ENCODE measurements at places on chromosomes 3 and 15.

DNA sequence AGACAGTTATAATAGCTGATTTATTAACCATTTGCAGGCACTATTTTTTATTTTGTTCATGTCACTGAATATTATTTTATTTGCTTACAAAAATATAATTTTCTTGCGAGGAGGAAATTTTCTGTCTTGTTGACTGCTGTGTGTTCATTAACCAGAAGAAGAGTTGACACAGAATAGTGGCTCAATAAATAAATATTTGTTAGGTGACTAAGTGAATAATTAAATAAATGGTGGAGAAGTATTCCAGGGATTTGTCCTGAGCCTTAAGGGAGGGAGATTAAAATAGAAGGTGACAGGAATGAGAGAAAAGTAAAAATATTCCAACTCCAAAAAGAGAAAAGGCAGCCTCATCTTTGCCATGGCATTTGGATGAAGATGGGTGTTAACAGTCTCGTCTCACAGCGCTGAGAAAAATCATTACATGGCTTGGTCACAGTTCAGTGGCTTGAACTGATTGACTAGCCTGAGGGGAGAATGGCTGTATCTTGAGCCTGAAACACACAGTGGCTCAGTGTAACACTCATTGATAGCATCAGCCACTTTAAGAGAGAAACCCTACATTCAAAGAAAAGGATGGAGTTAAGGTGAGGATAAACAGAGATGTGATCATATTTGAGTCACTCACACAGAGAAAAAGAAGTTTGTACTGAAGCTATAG is 449.9 kb upstream of the NAALADL2 start:
- no peak for DNase-seq

- no peak for DNase-seq
These were observed 2.5 kb downstream of the COL7A1 start for GRCh38 chr3:48592519-48593087.

GRCh38 chr3:175198991-175199783 is 340.1 kb downstream of the NAALADL2 start:
- DNase-seq = no peak

- DNase-seq = no peak
These were observed 502.6 kb upstream of the CBLB start for GRCh38 chr3:106371221-106371970.

- DNase-seq = peak; percentile 38
These were observed 28.3 kb upstream of the CRYBG3 start for GRCh38 chr3:97793420-97794019.

- DNase-seq = no peak
These were observed 101.1 kb downstream of the BOC start for GRCh38 chr3:113312416-113312815.

GRCh38 chr3:133945381-133946095 is 49.9 kb upstream of the RAB6B start:
- DNase-seq = no peak

GRCh38 chr15:55194256-55194655 is 2.5 kb downstream of the RSL24D1 start:
- no peak for DNase-seq

DNA sequence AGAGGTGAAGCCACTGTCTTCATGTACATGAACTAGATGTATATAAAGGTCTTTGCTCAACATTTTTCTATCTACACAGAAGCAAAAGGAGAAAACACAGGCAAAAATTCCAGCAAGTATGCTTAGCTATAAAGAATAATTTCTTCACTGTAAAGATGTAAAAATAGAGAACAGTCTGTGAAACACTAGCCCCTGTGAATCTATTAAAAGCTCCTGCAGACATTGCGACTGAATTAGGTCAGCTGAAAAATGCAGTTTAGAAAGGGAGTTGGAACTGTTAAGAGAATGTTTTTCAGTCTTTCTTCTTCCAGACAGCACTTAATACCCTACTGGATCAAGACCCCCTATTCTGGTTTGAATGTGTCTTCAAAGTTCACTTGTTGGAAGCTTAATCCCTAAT is 291.5 kb downstream of the KBTBD8 start:
- no peak for DNase-seq

- no peak for DNase-seq
These were observed 7.1 kb downstream of the SEMA7A start for GRCh38 chr15:74426404-74427281.

GRCh38 chr3:52015438-52016228 is 19.9 kb upstream of the RPL29 start:
- no peak for DNase-seq

DNA sequence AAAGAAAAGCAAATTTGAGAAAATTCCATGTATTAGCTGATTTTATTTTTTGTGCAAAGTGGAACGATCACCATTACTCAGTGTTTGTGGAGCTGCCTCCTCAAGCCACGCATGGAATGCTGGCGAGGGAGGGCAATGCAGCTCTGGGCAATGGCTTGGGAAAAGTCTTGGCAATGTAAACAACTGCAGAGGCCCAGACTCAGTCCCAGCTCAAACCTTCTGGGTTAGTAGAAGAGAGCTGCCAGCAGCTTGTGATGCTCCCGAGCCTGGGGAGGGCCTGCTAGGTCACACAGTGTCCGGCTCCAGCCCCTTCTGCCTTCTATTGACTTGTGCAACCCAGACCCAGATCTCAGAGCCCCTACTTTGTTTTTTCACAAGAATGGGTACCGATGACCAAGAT is 4.3 kb downstream of the EPHB1 start:
- no peak for DNase-seq

DNA sequence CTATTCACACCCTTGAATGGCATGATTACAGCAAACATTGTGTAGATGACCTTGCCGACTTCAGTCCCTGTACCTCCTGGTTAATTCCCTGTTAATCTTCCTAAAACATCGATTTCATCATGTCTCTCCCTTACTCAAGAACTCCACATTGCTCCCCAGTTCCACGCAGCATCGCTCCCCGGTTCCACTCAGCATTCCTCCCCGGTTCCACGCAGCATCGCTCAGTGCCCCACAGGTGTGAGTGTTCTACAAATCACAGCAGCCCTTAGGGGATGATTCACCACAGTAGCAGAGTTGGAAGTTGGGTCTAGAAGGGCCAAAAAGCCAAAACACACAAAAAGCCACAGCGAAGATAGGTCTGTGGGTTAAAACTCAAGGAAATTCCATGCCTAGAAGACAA is 8.6 kb upstream of the TNK2 start:
- no peak for DNase-seq

DNA sequence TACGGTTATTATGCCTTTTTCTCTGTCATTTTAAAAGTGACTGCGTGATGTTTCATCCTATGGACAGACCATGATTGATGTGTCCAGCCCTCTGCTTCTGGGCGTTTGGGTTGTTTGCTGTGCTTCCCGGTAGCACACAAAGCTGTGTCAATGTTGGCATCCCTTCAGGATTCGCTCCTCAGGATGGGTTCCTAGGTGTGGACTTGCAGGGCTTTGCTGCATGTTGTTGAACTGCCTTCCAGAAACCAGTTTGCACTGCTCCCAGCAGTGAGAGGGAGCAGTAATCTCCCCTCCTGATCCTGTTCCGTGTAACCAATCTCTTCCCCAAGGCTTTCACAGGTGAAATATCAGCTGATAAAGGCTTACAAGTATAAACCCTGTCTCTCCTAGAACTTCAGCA is 787 bp downstream of the TRPM1 start:
- no peak for DNase-seq

DNA sequence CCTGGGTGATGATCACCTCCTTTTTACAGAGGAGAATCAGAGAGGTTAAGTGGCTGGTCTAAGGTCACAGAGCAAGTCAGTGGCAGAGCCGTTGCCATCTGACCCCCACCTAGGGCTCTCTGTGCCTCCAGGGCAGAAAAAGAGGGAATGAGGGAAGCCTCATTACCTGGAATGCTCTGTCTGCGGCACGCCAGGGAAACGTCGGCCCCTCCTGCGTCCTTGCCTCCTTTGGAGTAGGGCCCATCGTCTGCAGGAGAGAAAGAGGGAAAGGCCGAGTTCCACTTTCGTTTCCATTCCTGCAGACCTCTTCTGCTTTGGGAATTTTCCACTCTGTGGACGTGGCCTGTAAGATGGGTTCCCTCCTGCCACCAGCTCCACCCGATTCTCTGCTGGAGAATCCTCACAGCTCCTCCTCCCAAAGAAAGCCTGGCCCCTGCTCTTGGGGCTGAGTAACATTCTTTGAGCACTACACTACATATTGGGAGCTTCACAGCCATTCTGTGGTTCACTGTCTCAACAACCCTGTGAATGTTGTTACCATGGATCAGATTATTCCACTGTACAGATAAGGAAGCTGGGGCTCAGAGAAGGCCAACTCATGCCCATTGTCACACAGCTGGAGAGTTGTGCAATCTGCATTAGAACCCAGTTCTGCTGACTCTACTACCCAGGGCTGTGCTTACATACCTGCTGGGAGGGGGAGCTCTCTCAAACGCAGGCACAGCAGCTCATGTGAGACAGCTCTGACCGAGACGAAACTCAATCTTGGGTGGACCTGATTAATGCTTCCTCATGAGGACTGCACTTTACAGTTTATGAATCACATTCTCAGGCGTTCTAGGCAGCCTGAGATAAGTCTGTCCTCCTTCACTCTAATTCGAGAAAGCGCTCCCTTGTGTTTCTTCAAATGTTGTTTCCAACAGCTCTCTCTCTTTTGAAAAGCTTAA is 14.2 kb downstream of the GRIP2 start:
- DNase-seq = no peak

- DNase-seq = no peak
These were observed 582.0 kb upstream of the SEMA6D start for GRCh38 chr15:47135267-47135666.

- no peak for DNase-seq
These were observed 217.4 kb downstream of the TCF12 start for GRCh38 chr15:57135800-57136199.

DNA sequence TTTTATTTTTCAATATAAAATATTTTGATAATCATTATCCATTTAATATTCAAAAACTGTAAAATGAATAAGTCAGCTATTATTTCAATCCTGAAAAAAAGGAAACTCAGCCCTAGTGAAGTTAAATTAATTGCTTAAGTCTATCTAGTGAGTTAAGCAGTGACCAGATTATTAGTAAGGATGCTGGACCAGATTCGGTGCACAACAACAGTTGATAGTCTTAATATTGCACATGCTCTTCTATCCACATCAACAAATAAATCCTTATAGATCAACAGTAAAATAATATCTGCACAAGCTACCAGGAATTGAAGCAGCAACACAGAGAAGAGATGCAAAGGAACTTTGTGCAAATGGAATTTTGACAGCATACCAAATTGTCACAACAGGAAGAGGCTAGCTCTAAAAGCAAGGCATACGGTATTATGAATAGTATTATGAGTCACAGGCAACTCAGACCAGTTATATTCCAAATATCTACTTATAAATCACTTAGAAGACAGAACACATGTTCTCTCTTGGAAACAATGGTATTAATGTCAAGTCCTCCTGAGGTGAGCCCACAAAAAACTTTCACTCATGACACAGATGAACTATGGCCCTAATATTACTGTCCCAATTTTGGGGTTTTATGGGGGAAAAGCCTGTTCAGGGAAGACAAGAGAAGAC is 24.9 kb downstream of the VPS13C start:
- DNase-seq = no peak

GRCh38 chr3:45075821-45076625 is 49.9 kb downstream of the CLEC3B start:
- no peak for DNase-seq

DNA sequence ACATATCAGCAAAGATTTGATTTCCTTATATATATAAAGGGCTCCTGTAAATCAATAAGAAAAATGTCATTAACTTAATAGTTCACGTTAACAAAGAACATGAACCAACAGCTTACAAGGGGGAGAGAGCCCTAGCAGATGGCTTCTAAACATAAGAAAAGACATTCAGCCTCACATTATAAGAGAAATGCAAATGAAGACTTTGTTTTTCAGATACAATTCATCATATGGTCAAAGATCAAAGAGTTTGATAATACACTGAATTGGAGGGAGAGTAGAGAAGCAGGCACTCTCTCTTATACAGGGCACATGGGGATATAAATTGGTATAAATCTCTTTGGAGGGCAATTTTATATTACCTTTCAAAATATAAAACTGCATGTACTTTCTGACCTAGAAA is 21.1 kb downstream of the RBP2 start:
- no peak for DNase-seq

DNA sequence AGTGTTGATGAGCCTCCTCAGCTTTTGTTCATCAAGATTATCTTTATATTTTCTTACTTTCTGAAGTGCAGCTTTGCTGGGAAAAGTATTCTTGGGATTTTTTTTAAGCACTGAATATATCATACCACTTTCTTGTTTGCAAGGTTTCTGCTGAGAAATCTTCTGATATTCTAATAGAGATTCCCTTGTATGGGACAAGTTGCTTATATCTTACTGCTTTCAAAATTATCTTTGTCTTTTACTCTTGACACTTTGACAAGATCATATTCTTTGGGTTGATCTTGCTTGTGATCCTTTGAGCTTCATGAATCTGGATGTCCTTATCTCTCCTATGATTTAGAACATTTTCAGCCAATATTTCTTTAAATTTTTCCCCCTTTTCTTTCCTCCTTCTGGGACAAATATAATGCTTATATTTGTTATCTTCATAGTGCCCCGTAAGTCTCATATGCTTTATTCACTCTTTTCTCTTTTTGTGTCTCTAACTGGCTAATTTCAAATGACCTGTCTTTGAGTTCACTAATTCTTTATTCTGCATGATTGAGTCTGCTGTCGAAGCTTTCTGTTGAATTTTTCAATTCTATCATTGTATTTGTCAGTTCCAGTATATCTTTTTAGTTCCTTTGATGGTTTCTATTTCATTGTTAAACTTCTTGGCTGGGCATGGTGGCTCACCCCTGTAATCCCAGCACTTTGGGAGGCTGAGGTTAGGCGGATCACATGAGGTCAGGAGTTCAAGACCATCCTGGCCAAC is 211.4 kb upstream of the MANF start:
- DNase-seq = no peak

DNA sequence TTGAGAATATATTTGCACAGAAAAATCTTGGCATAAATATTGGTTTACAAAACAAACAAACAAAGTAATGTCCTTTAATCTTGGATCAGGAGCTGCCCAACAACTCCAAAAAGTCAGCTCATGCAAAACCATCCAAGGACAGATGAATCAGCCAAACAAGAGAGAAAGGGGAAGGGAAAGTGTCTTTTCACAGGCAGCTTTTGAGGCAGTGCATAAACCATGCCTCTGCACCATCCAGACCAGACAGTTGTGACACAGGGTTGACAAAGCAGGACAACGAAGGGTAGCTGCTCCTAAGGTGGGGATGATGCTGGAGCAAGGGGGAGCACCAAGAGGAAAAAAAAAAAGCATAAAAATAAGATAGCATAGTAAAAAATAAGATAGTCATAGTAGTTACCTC is 8.7 kb downstream of the CD86 start:
- no peak for DNase-seq

- no peak for DNase-seq
These were observed 190.4 kb downstream of the FOXP1 start for GRCh38 chr3:71393093-71393492.

DNA sequence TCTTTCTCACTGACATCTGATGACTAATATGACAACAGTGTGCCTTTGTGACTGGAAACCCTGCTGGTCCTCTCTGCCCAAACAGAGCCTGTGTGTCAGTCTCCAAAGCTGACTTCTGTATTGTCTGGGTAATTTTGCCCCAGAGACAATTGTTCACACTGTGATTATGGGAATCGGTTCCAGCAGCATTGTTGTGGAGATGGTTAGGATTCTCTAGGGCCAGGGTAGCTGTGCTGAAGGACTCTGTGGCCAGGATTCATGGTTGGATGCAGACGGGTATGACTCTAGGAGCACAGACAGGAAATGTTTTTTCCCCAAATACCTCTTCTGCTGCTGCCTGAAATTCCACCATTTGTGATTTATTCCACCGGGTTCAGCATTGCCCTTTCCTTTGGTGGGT is 57.5 kb upstream of the ITGA11 start:
- DNase-seq = no peak

GRCh38 chr3:195079636-195080035 is 191.3 kb downstream of the XXYLT1 start:
- no peak for DNase-seq
